Liver (tissue), 10 donors: ENCODE measurements at places on chromosomes 2 and 18. TPM values are rescaled to one million over a fixed set of nuclear protein-coding genes. Genes with fewer than 3 reads are reported as not detected.
A peak's percentile ranks its signal among the peaks of the same experiment; 100 is the strongest.

The FHL2 gene
- 4.7 TPM for total RNA-seq

The DLX1 gene
- not detected for total RNA-seq

The CASP10 gene
- 8.7 TPM for total RNA-seq

GRCh38 chr2:98507461-98507860, 62.8 kb downstream of the INPP4A start:
- no peak for DNase-seq

DNA sequence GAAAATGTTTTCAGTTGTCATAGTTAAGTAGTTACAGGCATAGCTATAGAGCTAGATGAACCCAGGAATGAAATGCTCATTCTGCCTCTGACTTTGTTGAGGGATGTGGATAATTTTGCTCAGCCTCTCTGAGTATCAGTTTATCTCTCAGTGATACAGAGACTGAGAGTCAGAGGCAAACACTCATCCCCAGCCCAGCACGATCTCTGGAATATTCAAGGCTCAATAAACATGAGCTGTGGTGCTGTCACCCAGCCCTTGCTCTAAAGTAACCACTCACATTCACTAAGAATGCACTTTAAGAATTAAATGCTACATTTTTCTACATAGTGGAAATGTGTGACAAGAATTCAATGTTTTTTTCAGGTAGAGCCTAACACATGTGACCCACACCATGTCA, 30.6 kb downstream of the TIMM21 start:
- DNase-seq, result no peak

- no peak for DNase-seq
These were observed 295.4 kb upstream of the CRIM1 start for GRCh38 chr2:36060133-36060532.

DNA sequence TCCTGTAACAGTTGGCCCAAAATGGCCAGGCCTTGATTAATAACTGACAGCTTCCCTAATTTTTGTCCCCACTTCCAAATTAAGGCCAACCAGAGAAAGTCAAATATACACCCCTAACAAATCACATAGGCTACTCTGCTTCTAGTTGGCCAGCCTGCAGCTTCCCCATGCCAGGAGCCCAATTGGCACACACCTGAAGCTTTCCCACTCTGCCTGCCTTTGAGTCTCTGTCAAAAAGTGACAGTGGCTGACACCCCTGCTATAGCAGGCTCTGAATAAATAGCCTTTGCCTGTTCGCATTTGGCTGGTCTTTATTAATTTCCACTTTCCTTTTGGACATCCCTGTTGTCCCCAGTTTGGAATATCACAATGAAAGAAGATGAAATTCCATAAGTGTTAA, 256.6 kb upstream of the NCKAP5 start:
- DNase-seq, result no peak

DNA sequence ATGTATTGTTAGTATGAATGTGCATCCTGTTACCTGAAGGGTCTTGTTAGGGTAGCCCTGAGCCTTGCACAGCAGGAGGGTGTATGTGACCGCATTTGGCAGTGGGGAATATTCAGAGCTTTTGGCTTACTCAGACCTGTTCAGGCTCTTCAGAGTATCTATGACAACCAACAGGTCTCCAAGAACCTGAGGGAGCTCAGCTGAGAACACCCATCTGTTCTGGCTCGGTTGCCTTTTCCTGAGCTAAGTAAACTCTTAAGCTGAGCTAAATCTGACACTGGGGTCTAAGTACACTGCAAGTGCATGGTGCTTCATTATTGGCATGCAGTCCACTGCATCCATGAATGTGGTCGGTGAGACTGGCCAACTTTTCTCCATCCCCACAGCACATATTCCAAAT, 92.4 kb upstream of the CHST9 start:
- no peak for DNase-seq

GRCh38 chr2:227153307-227153706, 10.7 kb downstream of the COL4A4 start:
- DNase-seq, result no peak

GRCh38 chr2:31886700-31887099, 124.1 kb downstream of the MEMO1 start:
- DNase-seq, result no peak

DNA sequence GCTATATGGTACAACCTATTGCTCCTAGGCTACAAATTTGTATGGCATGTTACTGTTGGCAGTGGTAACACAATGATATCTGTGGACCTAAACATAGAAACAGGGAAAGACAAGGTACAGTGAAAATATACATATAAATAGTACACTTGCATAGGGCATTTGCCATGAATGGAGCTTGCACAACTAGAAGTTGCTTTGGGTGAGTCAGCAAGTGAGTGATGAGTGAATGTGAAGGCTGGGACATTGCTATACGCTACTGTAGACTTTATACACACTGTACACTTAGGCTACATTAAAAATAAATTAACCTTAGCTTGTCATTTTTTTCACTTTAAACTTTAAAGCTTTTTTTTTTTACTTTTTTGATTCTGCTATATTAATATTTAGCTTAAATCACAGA, 500.0 kb upstream of the SETBP1 start:
- DNase-seq, result no peak

DNA sequence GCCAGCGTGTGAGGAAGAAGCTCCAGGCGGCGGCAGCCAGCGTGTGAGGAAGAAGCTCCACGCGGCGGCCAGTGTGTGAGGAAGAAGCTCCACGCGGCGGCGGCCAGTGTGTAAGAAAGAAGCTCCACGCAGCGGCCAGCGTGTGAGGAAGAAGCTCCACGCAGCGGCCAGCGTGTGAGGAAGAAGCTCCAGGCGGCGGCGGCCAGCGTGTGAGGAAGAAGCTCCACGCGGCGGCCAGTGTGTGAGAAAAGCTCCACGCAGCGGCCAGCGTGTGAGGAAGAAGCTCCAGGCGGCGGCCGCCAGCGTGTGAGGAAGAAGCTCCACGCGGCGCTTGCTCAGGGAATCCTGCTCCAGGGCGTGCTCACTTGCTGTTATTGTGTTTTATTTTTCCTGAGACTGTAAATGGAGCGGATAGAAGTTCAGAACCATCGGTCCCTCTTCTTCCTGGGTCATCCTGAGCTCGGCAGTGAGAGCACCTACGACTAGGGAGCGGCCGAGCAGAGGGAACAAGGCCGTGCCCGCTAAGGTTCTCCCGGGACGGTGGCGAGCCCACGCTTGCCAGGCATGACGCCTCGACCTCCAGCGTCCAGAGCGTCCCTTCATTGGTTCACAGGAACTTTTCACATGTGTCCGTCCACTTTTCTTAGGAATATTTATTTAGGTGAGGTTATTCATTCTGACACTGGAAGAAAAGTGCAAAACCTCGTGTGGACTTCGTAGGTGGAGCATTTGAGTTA, 94.2 kb downstream of the TMEM18 start:
- DNase-seq, result peak; percentile 10

- DNase-seq, result no peak
These were observed 16.5 kb downstream of the SGPP2 start for GRCh38 chr2:222440673-222441422.

- DNase-seq, result no peak
These were observed 67.6 kb downstream of the DHRS9 start for GRCh38 chr2:169136885-169137534.

DNA sequence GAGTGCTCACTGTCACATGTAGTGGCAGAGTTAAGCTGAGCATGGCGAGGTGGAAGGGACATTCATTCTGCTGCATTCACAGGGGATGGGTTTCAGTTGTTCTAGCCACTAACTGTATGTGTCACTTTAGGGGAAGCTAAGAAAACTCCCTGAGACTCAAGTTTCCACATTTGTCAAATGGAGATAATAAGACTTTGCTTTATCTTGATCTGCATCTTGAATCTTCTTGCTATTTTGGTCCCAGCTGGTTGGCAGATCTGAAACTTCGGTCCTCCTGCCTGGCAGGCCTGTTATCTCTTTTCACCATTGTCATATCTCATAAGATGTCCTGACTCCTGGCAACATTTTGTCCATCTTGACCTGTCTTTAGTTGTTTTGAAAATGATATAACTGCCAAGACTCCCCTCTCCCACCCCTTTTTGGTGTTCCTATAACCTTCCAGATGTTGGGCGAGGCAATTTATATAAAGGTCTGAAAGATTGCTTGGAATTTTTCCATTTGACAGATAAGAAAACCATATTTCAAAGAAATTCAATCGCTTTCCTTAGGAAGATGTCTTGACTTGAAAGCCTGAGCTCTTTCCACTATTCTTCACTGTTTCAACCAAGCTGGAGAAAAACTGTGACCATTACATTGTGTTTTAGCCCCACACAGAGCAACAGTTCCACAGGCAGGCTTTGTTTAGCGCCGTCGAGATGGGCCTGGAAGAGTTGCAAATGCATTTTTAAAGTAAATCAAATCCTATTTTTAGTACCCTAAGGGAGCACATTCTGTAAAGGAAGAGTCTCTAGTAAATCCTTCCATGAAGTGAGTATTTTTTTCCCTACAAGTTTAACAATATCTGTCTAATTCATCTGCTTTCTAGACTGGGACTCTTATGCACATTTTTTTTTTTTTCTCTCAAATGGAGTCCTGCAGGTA, 33.4 kb downstream of the MYCN start:
- no peak for DNase-seq
